ENCODE measurements at places on chromosomes 2 and 18.

DNA sequence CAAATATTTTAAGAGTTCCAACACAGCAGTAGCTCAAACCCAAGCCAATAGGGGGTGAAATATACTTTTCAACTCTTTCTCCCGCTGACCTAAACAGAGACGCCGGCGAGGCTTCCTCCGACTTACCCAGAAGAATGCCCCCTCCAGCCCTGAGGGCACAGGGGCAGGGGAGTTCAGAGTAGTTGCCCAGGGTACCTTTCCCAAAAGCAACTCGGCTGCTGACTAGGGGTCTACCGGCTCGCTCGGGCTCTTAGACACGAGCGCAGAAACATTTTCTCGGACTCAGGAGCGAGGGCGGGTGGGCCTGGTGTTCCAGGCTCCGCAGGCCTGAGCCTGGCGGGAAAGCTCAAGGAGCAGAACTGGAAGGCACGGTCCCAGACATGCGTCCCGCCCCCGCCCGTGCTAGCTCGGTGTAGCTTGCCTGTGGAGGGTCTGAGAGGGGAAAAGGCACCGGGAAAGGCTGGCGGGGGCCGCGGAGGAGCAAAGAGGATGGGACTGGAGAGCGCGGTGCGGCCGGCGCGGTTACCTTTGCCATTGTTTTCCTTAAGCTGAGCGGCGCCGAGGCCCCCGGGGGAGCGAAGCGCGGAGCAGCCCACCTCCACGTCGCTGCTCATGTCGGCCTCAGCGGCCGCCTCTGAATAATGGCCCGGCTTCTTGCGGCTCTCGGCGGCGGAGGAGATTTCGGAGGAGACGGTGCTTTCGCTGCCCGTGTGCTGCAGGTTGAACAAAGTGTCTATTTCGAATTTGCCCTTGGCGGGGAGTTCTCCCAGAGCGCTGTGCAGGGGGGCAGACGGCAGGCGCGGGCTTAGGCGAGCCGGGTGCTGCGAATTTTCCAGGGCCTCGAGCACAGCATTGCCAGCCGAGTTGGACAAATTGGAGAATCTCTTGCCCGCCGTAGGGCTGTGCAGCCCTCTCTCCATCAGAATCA is 674 bp downstream of the EVX2 start:
- no peak overlapping the region for H3K27ac ChIP-seq
- DNase-seq = no peak
- H3K27me3 ChIP-seq = peaks cover 94% of the 10 kb centered on the region

- H3K27ac ChIP-seq = no peak overlapping the region
- H3K27me3 ChIP-seq = no peaks in the 10 kb centered on the region
- H3K4me1 ChIP-seq = no peaks in the 10 kb centered on the region
Measured at GRCh38 chr18:72180689-72181088, 363.5 kb downstream of the CBLN2 start.

DNA sequence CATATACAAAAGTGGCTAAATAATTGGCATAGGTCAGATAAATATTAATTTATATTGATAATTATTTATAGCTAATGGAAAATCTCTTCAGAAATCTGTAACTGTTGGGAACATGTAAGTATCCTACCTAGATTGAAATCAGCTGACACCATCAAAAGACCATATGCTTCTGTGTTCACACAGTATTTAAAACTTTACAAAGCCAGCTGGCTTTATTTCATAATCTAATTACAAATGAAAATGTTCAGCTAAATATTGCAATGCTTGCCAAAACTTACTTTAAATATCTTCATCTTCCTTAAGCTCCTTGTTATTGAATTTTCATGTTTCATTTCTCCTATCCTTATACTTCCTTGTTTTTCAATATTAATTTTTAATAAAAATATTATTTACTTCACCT is 190.9 kb upstream of the DOK6 start:
- no peak for DNase-seq
- H3K4me3 ChIP-seq = no peak overlapping the region

- H3K4me3 ChIP-seq = no peak overlapping the region
- no peak overlapping the region for H3K27ac ChIP-seq
- H3K27me3 ChIP-seq = no peaks in the 10 kb centered on the region
- peaks cover 26% of the 10 kb centered on the region for H3K4me1 ChIP-seq
- no peak for DNase-seq
Measured at GRCh38 chr2:69689969-69690368, 46.4 kb upstream of the AAK1 start.

DNA sequence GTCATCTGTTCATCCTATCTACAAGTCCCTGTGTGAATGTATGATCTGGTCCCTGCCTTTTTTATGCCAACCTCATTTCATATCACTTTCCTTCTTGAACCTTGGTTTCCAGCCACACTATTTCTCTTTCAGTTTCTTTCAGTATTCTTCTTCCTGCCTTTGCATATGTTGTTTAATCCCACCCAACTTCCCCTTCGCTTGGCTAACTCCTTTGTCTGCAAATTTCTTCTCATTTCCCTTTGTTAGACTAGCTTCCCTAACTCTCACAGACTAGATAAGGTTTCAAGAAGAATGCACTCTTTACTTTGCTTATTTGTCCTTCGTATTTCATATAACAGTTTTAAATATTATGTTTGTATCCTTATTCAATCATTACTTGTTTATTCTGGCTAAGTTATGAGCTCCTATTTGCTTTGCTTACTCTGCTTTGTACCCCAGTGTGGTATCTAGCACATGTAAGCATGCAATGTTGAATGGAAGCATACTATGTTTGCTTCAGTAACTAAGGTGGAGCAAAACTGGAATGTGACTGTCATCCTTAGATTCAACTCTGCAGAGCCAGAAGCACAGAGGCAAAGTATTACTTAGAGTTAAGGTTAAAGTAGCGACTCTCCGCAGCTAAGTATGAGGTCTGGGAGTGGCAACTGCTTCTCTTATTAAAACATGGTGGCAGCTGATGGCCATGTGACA is 681.3 kb downstream of the CPS1 start:
- H3K27me3 ChIP-seq = no peaks in the 10 kb centered on the region
- no peaks in the 10 kb centered on the region for H3K4me1 ChIP-seq
- H3K4me3 ChIP-seq = no peak overlapping the region

DNA sequence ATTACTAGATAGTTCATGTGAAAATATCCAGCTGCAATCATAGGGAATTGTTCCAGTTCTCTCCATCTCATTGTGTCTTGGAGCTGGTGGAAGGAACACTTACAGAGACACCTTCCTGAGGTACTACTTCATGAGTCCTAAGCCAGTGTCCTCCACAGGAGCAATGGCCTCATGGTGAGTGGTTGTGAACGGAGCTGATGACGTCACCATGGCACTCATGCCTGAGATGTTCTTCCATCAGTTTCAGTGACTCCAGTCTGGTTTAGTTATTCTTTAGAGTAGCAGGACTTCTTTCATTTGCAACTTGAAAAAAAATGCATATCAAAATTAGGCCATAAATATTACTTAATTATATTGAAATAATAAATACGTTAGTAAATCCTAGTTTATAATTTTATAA is 418.6 kb downstream of the ZNF521 start:
- no peak for DNase-seq
- H3K27me3 ChIP-seq = peaks cover 3% of the 10 kb centered on the region
- no peak overlapping the region for H3K4me3 ChIP-seq
- H3K36me3 ChIP-seq = no peaks in the 10 kb centered on the region
- H3K27ac ChIP-seq = no peak overlapping the region
